ENCODE measurements at places on chromosomes 11 and 22. TPM values are rescaled to one million over a fixed set of nuclear protein-coding genes. Genes with fewer than 3 reads are reported as not detected.

Gene NARS2
- total RNA-seq = 11.8 TPM

Gene RIBC2
- total RNA-seq = 0.39 TPM

Gene TRIM21
- total RNA-seq = 11.0 TPM

Gene HEPN1
- total RNA-seq = not detected

Gene MIAT
- total RNA-seq = 1.9 TPM

Gene PLAAT3
- total RNA-seq = 156 TPM

Gene CNIH2
- not detected for total RNA-seq

Gene FAM83F
- 2.2 TPM for total RNA-seq

Gene MRGPRF
- total RNA-seq = 13.3 TPM

Gene UPK3A
- not detected for total RNA-seq

Gene HTR3B
- not detected for total RNA-seq

Gene BSCL2
- 26.7 TPM for total RNA-seq

Gene PLA2G3
- total RNA-seq = not detected

Gene FLRT1
- total RNA-seq = 1.3 TPM

Gene GRAP2
- total RNA-seq = 3.8 TPM
